ENCODE measurements at places on chromosomes 12 and 14. TPM values are rescaled to one million over a fixed set of nuclear protein-coding genes. Genes with fewer than 3 reads are reported as not detected.
A peak's percentile ranks its signal among the peaks of the same experiment; 100 is the strongest.

- DNase-seq: no peak
- no peaks in the 10 kb centered on the region for H3K36me3 ChIP-seq
- H3K27ac ChIP-seq: no peak overlapping the region
- no peaks in the 10 kb centered on the region for H3K4me1 ChIP-seq
- H3K27me3 ChIP-seq: no peaks in the 10 kb centered on the region
Measured at GRCh38 chr12:104623883-104624282, 167.1 kb downstream of the CHST11 start.

GRCh38 chr14:72643317-72643801 lies 250.5 kb downstream of the DPF3 start:
- DNase-seq: no peak
- no peak overlapping the region for H3K27ac ChIP-seq
- no peak overlapping the region for H3K4me3 ChIP-seq
- H3K36me3 ChIP-seq: no peaks in the 10 kb centered on the region
- no peaks in the 10 kb centered on the region for H3K27me3 ChIP-seq

DNA sequence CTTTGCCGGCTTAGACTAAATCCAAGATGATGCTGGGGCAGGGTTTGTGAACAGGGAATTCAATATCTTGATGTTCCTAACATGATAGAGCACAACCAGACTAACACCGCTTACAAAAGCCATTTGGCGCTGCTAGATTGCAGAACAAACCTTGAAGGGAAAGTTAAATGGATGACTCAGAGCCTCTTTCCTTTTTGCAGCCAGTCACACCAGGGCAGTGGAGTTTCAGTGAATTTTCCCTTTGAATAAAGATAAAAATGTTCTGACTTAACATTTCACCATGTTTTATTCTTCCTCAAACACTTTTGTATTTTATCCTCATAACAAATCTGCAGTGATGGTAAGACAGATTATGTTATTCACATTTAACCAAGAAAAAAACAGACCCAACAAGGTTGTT lies 47.3 kb downstream of the PDE6H start:
- H3K27me3 ChIP-seq: no peaks in the 10 kb centered on the region
- DNase-seq: no peak
- no peaks in the 10 kb centered on the region for H3K36me3 ChIP-seq
- H3K4me1 ChIP-seq: no peaks in the 10 kb centered on the region
- no peak overlapping the region for H3K4me3 ChIP-seq

DNA sequence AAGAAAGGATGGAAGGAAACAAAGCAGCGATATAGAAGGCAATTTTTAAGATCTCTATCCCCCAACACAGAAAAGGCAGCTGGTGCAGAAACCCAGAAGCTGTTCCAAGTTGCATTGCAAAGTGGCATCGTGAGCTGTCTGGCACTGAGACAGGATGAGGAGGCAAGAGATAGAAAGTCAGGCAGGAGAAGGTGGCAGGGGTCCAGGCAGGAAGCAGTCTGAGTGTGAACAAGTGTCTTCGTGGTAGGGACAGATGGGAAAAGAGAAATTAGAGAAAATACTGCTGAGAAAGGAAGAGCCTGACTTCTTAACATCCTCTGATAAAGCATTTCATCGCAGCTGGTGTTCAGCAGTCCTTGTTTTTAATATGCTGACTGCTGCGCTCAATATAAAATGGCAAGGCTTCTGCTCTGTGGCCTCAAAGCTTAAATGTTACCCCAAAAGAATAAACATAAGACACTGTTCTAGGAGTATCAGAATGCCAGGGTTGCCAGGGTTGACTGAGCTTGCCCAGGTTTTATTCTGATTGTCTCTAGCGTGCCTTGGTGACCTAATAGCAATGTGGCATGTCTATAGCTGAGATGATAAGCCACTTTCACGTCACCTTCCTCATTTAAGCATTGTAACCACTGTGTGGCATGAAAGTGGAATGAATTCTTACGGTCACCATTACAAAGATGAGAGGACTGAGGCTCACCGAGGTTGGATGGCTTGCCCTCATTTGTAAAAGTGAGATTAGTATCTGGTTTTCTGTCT lies 397.6 kb downstream of the NUAK1 start:
- H3K27ac ChIP-seq: peak overlapping the region; percentile 80
- DNase-seq: peak; percentile 79
- no peak overlapping the region for H3K4me3 ChIP-seq
- no peaks in the 10 kb centered on the region for H3K27me3 ChIP-seq
- H3K36me3 ChIP-seq: no peaks in the 10 kb centered on the region
- H3K4me1 ChIP-seq: peaks cover 13% of the 10 kb centered on the region

GRCh38 chr14:61866932-61867920 lies 105.0 kb downstream of the SNAPC1 start:
- no peak overlapping the region for H3K4me3 ChIP-seq
- H3K4me1 ChIP-seq: no peaks in the 10 kb centered on the region
- H3K27ac ChIP-seq: no peak overlapping the region
- H3K36me3 ChIP-seq: no peaks in the 10 kb centered on the region
- no peak for DNase-seq

DNA sequence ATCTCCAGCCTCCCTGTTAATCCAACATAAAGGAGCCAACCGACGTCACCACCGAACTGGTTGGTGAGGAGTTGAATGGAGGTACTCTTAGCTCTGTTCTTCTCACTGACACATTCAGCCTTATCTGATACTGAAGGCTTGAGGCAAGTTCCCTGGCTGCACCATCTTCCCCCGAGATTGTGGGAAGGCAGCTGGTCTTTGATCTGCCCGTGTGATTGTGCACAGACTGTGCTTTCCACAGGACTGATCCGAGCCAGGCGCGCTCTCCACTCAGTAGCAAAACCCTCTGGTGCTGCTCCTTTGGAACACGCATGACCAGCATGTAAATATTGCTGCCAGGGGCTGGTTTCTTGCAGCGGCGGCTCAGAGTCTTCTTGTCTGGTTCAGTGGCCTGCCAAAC lies 30.1 kb upstream of the DLK1 start:
- no peak overlapping the region for H3K27ac ChIP-seq

DNA sequence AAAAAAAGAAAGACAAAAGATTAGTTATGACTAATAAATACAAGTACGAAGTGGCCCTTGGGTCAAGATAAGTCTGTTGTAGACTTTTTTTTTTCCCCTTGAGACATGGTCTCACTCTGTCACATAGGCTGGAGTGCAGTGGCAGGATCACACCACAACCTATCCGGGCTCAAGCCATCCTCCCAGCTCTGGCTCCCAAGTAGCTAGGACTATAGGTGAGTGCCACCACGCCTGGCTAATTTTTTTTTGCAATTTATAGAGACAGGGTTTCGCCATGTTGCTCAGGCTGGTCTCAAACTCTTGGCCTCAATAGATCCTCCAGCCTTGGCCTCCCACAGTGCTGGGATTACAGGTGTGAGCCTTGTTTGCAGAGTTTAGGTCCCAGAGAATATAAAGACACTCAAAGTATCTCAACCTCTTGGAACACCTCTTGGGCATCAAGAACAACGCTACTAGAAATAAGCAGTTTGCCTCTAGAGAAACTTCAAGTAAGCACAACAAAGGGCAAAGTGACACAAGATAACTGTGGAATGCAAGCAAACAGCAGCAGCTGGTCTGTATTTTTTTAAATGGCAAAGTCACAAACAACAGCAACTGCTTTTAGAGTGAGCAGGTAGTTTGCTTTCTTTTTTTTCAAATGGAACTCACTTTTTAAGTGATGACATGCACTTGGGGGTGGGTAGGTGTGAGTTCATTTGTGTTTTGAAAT lies 3.9 kb upstream of the MDM2 start:
- DNase-seq: no peak
- no peak overlapping the region for H3K27ac ChIP-seq
- no peaks in the 10 kb centered on the region for H3K27me3 ChIP-seq
- H3K4me3 ChIP-seq: no peak overlapping the region
- no peaks in the 10 kb centered on the region for H3K36me3 ChIP-seq

The TSPAN31 gene
- 40.6 TPM for polyA plus RNA-seq

The BMAL2 gene
- 4.4 TPM for polyA plus RNA-seq

All from aorta (tissue), 5 donors.